ENCODE measurements at places on chromosomes 7 and 10. TPM values are rescaled to one million over a fixed set of nuclear protein-coding genes. Genes with fewer than 3 reads are reported as not detected.

Gene ZPBP
- not detected for total RNA-seq

Gene CRHR2
- total RNA-seq: 0.98 TPM

Gene NRP1
- total RNA-seq: 76.5 TPM

Gene EXOC4
- 231 TPM for total RNA-seq

Gene SPAM1
- not detected for total RNA-seq

Gene PEX1
- total RNA-seq: 40.8 TPM

Gene MMRN2
- total RNA-seq: 5.2 TPM

Gene CLRN3
- not detected for total RNA-seq

Gene MAD1L1
- total RNA-seq: 18.7 TPM

Gene SPACDR
- total RNA-seq: 0.25 TPM

Gene SORBS1
- 101 TPM for total RNA-seq
